ENCODE measurements at places on chromosomes 12 and 14.

DNA sequence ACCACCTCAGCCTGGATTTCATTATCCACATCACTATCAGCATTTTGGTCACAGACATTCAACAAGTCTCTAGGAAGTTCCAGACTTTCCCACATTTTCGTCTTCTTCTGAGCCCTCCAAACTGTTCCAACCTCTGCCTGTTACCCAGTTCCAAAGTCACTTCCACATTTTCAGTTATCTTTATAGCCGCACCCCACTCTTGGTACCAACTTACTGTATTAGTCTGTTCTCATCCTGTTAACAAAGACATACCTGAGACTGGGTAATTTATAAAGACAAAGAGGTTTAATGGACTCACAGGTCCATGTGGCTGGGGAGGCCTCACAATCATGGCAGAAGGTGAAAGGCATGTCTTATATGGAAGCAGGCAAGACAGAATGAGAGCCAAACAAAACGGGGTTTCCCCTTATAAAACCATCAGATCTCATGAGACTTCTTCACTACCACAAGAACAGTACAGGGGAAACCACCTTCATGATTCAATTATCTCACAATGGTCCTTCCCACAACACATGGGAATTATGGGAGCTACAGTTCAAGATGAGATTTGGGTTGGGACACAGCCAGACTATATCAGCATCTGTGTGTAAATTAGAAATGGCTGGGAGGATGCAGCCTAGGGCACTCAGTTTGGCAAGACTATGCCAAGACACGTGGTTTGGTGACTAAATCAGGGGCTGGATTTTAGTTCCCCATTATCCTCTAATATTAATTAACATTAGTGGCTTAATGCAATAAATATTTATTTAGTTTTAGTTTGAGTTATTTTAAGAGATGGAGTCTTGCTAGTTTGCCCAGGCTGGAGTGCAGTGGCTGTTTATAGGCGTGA is 16.2 kb upstream of the FUT8 start:
- no peak for DNase-seq

- DNase-seq, result no peak
Measured at GRCh38 chr14:99357916-99358390, 86.0 kb upstream of the BCL11B start.

GRCh38 chr14:82911930-82912329 is 1378.3 kb upstream of the SEL1L start:
- no peak for DNase-seq

DNA sequence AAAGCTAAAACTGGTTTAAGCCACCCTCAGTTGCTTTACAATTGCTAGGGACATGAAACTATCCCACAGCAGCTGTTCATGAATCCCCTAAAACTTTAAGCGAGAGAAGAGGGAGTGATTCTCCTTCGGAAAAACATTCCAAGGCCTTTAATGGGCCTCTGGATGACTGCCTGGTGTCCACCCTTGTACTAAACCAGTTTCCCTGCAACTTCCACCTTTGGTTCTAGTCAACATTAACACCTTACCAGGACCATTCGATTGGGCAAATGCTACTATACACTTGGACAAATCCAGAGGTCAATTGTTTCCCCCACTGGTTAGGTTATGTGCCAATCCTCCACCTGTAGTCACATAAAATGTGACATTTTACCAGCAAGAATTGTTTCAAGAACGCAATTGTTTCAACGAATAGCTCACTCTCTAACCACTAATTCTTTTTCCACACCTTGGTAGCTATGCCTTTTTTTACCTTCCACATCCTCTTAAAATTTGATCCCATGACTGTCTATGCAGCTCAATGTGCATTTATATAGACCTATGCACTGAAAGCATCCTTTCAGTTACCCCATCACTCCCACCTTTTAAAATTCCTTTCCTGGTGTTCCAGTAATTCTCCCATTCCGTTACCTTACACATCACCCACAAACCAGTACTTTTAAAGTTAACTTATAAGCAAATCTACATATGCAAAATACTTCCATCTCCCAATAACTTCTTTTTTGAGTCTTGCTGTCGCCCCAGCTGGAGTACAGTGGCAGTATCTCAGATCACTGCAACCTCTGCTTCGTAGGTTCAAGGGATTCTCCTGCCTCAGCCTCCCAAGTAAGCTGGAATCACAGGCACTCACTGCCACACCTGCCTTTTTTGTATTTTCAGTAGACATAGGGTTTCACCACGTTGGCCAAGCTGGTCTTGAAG is 3.6 kb downstream of the UBC start:
- no peak for DNase-seq

DNA sequence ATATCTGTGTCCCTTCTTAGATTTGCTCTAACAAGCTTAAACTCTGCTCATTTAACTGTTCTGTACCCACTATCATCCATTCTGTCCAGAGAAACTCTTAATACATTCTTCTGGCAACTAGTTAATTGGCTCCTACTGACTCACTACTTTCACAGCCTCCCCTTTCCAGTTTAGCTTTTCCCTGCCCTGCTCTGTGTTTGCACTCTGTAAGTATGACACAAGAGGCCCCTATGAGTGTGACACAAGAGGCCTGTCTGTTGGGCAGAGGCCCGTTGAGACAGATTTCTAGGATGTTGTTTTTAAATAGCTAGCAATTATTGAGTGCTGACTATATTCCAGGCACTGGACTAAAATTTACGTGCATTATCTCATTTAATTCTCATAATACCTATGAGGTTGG is 246.0 kb upstream of the DAAM1 start:
- no peak for DNase-seq

GRCh38 chr12:75390156-75390898 is 562 bp upstream of the GLIPR1L2 start:
- no peak for DNase-seq

DNA sequence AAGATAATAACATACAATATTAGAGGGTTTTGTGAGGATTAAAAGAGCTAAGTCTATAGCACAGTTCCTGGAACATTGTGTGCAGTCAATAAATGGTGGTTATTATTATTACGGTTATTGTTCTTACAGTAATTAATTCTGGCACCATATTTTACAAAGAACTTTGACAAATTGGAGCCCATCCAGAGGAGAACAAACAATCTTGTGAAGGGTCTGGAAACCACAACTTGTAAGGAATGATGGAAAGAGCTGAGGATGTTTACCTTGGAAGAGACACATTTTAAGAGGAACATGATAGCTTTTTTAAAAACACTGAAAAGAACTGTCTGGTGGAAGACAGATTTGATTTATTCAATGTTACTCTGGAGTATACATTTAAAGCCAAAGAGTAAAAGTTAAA is 150.5 kb upstream of the KRR1 start:
- no peak for DNase-seq

DNA sequence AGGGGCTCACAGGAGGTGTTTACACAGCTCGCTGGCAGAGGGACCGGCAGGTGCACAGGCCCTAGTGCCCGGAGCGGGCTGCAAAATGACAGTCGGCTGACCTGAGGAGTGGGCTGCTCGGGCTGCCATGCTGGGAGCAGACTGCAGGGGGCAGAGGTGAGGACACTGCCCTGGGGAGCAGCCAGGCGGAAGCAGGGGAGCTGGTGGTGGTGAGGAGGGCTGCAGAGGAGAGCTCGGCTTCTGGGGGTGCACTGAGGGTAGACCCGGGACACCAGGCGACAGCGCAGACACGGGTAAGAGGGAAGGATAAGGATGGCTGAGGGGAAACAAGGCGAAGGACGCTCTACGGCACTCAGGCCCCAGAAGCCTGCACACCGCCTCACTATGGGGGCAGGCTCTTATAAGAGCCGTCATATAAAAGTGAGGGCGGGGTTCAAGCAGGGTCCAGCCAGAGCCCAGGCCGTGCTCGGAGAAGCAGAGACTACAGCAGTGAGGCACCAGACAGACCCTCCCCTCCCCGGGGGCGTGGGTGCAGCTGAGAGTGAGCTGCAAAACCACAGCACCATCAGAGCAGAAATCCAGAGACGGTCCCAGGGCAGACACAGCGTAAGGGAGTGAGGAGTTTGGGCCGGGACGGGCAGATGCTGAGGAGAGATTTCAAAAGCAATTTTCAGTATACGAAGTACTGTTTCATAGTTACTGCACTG is 62.5 kb downstream of the CCDC88C start:
- DNase-seq, result no peak

DNA sequence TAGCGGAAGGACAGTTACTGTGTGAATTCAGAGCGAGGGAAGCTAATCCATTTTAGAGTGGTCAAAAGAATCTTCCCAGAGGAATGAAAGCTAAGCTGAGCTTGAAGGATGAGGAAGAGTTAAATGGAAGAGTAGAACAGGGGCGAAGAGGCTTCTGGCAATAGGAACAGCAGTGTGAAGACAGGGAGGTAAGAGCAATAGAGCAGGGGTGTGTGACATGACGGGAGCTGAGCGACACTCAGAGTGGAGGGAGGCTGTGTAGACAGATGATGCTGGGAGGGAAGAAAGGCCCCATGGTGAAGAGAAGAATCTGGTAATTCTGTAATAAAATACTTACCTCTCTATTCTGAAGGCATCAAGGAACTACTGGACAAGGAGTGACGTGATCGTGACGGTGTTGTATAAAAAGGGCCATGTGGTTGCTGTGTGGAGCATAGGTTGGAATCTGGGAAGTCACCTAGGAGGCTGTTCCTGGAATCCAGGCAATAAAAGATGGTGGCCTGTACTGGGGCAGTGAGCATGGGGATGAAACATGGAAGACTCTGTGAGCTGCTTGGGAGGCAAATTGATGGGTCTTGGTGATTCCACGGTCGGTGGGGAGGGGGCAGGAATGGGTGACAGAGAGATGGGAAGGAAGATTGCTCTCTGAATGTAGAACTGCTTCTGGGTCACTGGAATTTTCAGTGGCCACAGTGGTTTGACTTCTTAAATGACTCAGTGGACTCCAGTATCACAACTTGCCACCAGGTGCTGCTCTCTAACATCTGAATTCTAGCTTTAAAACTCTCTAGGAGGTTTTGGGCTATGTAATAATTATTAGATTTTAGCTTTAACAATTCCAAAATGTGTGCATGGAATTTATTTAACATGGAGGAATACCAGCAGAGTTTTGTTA is 164.1 kb downstream of the ATP23 start:
- DNase-seq, result no peak

DNA sequence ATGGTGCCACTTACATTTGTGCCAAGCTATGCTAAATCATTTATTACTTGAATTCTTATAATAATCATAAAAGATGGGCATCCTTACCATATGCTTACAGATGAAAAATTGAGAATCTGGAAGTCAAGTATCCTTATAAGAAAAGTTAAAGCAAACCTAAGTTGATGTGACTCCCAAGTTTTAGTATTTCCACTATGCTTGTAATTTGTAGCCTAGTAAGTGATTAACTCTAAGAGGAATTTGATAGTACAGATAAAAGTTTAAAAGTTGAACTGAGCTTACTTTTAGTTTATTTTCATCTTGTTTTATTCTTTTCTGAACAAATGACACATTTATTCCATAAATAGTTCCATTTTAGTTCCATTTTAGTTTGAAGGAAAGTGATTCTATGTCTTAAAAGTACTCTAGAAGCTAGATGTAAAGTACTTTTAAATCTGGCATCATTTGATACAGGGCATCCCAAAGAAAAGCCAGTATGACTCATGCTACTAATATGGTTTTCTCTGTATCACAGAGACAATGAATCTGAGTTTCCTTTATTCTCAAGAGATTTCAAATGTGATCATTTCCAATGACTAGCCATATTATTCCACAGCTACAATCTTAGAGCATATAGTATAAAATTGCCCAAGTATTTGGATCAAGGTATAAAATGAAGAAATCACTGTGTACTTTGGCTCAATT is 596.0 kb downstream of the SLC16A7 start:
- DNase-seq, result no peak

DNA sequence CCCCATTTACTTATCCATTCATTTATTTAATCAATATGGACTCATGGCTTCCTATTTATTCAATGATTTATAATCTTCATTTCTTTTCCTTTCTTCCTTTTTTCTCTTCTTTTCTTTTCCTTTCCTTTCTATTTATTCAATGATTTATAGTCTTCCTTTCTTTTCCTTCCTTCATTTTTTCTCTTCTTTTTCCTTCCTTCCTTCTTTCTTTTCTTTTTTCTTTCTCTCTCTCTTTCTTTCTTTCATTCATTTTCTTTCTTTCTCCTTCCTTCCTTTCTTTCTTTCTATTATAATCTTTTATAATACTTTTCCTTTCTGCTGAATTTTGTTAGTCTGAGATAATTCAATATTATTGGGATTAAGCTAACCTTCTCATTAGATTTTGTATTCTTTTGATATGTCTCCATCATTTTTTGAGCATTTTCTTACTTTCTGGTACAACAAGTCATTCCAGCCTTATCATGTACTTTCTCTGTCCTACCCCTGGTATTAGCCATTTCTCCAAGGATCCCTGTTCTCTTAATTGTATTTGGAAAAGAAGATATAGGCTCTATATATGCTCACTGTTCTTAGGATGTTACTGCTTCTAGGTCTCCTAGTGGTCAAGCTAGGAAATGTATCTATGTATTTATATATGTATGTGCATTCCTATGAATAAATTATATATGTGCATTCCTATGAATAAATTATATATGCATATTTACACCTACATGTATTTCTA is 12.1 kb downstream of the LACRT start:
- no peak for DNase-seq

GRCh38 chr12:122471324-122472226 is 29.2 kb downstream of the ZCCHC8 start:
- peak; percentile 21 for DNase-seq

DNA sequence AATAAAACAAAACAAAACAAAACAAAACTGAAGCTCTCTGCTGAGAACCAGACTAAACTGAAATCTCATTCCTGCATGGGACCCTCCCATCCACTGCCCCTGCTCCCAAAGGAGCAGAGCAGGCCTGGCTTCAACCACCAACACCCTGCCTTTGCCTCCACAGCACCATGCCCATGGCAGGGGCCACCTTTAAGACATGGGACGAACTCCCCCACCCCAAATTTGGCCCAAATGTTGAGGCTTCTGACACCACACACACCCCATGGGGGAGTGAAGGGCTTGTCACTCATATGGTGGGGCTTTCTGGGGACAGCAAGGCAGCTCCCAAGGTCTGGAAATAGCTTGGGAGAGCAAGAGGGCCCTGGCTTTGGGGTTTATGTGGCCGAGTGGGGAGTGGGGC is 177.2 kb downstream of the KIF26A start:
- no peak for DNase-seq

DNA sequence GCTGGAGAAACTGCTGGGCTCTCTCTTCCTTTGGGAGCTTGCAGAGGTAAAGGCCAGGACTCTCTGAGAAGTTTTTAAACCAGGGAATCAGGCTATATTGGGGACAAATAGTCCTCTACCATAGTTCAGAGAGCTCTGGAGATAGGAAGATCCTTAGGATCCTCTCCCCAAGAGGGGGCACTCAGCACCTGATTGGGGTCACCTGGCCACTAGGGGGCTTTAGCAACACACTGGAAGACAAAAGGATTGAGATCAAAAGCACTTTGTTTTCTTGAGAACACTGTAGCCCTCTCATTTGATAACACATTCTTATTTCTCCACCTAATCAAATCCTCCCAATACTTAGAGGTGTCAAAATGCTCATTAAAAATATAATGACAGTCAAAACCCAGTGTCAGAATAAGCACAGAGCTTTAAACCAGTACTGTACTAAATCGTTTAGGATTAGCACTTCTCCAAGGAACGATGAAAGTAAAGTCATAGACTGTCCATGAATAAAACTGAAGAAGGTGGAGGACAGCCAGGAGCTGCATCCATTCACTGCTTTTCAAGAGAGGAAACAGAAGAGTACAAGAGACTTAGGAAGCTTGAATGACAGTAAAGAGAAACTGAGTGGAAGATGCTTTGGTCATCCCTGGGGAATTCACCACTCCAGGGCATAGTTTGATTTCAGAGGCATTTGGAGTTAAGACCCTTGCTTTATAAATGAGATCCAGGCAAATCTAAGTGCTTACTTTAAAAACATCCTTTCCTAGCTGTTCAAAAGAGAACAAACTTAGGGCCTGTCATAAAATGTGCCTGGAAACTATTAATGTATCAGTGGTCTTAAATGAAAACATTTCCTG is 26.5 kb downstream of the BMP4 start:
- no peak for DNase-seq
